ENCODE measurements at places on chromosomes 1 and 21.

GRCh38 chr21:26136671-26137070 lies 33.9 kb downstream of the APP start:
- DNase-seq = no peak

- DNase-seq = no peak
Measured at GRCh38 chr1:143643148-143643885, 328.5 kb downstream of the FAM72C start.

DNA sequence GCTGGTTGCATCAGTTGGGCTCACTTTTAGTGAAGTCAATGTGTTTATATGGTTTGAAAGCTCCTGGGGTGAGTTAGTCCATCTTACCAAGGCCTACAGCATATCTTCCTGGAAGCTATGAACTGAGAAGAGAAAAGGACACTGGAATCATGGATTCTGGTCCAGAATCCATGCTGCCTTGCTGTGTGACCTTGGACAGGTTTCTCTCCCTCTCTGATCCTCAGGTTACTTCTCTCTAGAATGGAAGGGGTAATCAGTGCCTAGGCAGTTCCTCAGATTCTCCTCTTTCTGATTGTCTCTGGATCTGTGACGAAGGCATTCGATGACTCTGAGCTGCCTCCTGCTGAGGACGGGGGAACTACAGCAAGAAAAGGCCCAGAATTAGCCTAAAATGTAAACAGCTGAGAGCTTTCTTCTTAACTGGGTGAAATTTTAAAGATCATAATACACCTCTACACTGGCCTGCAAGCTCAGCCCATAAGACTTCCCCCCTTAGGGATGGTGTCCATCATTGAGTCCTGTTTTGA lies 425.0 kb upstream of the VAMP3 start:
- DNase-seq = no peak

DNA sequence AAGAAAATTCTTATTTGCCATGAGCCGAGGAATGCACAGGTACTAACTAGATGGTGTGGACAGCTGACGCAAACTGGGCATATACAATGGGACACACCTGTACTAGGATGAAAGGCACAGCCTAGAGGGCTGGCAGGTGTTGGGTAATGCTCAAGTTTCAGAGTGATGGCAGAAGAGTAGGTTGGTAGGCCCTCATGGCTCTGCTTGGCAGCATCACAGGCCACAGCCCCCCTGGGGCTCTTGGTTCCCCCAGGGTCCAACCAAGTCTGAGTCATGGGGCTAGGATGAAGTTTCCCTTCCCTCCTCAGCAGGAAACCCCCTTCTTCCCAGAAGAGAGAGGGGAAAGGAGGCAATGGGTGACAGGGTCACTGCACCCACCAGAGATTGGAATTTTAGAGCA lies 35.2 kb downstream of the SPEN start:
- no peak for DNase-seq

Measured in SJSA1 (cell line).